Aorta (tissue), 5 donors: ENCODE measurements at places on chromosomes 3 and 15. TPM values are rescaled to one million over a fixed set of nuclear protein-coding genes. Genes with fewer than 3 reads are reported as not detected.

RTP3 gene
- total RNA-seq = not detected

TMOD3 gene
- total RNA-seq = 57.3 TPM

- H3K27ac ChIP-seq = no peak overlapping the region
- H3K36me3 ChIP-seq = no peaks in the 10 kb centered on the region
- H3K4me1 ChIP-seq = no peaks in the 10 kb centered on the region
- no peaks in the 10 kb centered on the region for H3K27me3 ChIP-seq
- no peak overlapping the region for H3K4me3 ChIP-seq
These were observed 47.5 kb upstream of the SLC9A9 start for GRCh38 chr3:143895805-143896204.

GRCh38 chr3:132325634-132326033 is 8.4 kb downstream of the ACP3 start:
- no peak overlapping the region for H3K4me3 ChIP-seq
- H3K4me1 ChIP-seq = no peaks in the 10 kb centered on the region
- H3K27ac ChIP-seq = no peak overlapping the region
- H3K27me3 ChIP-seq = no peaks in the 10 kb centered on the region
- DNase-seq = no peak

DNA sequence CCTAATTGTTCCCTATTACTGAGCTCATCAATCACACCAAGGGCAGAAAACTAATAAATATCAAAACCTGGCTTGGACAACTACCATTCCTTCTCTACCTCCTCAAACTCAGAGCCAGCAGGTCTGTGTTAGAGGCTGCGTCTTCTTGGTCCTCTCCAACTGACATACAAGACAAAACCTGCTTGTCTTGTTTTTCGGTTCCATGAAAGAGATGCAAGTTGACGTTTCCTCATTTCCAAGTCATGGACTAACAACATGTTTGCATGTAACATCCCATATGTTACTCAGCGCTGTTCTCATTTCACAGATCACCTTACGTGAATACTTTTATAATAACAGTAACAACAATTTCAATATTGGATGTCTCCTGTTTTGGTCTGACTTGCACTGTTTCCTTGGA is 110.9 kb downstream of the LMLN start:
- no peak overlapping the region for H3K27ac ChIP-seq
- H3K27me3 ChIP-seq = no peaks in the 10 kb centered on the region
- no peaks in the 10 kb centered on the region for H3K4me1 ChIP-seq
- DNase-seq = no peak

- H3K36me3 ChIP-seq = no peaks in the 10 kb centered on the region
- H3K4me3 ChIP-seq = no peak overlapping the region
- no peak for DNase-seq
These were observed 32.1 kb upstream of the RPS17 start for GRCh38 chr15:82572311-82572710.

DNA sequence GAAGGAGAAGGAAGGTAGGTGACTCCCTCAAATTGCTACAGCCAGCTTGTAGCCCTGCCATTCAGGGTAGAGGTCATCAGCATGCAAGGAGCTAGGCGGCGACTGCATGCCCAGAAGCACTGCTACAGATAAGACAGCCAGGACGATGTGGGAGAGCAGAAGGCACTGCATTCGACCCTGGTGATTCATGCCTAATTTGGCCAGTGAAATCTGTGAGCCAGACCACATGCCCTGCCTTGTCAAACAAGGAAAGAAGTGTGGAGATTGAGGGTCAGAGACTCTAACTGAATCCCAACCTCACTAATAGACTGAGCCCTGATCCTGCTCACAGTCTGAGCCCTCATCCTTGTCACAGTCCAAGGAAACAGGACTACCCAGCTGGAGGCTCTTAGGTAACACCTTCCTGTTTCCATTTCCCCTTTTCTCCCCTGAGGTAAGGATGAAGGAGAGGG is 86.6 kb downstream of the LINGO1 start:
- no peaks in the 10 kb centered on the region for H3K36me3 ChIP-seq
- DNase-seq = peak; percentile 41
- no peak overlapping the region for H3K27ac ChIP-seq

DNA sequence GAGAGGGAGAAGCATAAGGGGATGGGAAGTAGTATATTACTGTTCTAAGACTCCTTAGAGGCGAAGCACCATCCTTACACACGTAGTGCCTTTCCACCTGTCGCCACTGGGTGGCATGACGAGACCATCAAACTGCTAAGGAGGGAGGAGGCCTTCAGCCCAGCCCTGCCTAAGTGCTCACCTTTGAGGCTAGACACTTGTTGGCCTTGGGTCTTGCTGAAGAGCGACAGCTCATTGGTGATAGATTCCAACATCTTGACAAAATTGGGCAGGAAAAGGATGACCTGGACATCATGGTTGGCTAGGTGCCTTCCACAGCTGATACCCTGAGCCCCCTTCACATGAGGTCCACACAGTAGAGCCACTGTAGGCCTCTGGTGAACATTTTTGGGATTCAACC is 19.6 kb downstream of the CLK3 start:
- H3K36me3 ChIP-seq = peaks cover 11% of the 10 kb centered on the region
- no peaks in the 10 kb centered on the region for H3K27me3 ChIP-seq
- H3K27ac ChIP-seq = no peak overlapping the region
- H3K4me1 ChIP-seq = no peaks in the 10 kb centered on the region
- H3K4me3 ChIP-seq = no peak overlapping the region
